ENCODE measurements at places on chromosomes 13 and 19. TPM values are rescaled to one million over a fixed set of nuclear protein-coding genes. Genes with fewer than 3 reads are reported as not detected.

Gene ZNF677
- 8.8 TPM for total RNA-seq

Gene MEF2B
- 0.14 TPM for total RNA-seq

Gene CEACAM4
- total RNA-seq = not detected

Gene SOX1
- not detected for total RNA-seq

Gene MAN2B1
- 20.9 TPM for total RNA-seq

Gene CALR3
- total RNA-seq = not detected

Gene SHFL
- 18.3 TPM for total RNA-seq

Gene GRAMD1A
- total RNA-seq = 24.0 TPM

Gene TNNT1
- total RNA-seq = 1.6 TPM

Gene NDFIP2
- 38.6 TPM for total RNA-seq

Gene ALOX5AP
- 0.74 TPM for total RNA-seq

Gene ADM5
- total RNA-seq = 0.28 TPM

Gene ZNF43
- total RNA-seq = 3.4 TPM

Gene PPP5C
- total RNA-seq = 51.3 TPM

Gene CDC34
- total RNA-seq = 69.8 TPM

Gene TIMM50
- 78.6 TPM for total RNA-seq

Gene SIGLECL1
- total RNA-seq = not detected
